ENCODE measurements at places on chromosomes 5 and 9.
A peak's percentile ranks its signal among the peaks of the same experiment; 100 is the strongest.

- DNase-seq = peak; percentile 77
Observed at GRCh38 chr9:2157277-2158110, 142.3 kb downstream of the SMARCA2 start.

- DNase-seq = peak; percentile 87
Observed at GRCh38 chr5:72552041-72552557, 44.9 kb upstream of the ZNF366 start.

- peak; percentile 94 for DNase-seq
Observed at GRCh38 chr9:69376651-69377050, 51.6 kb downstream of the ENTREP1 start.

- no peak for DNase-seq
Observed at GRCh38 chr5:138603249-138603920, 28.2 kb upstream of the HSPA9 start.

- DNase-seq = no peak
Observed at GRCh38 chr9:33120620-33121019, 44.1 kb upstream of the SMU1 start.

GRCh38 chr9:114156657-114157421, 1.5 kb downstream of the COL27A1 start:
- DNase-seq = peak; percentile 90

GRCh38 chr5:73132759-73133158, 12.4 kb downstream of the TMEM171 start:
- no peak for DNase-seq

GRCh38 chr5:58081435-58081834, 378.5 kb downstream of the PLK2 start:
- DNase-seq = no peak

GRCh38 chr5:32089146-32090000, 84.7 kb downstream of the GOLPH3 start:
- no peak for DNase-seq

- DNase-seq = no peak
Observed at GRCh38 chr5:98986587-98986986, 57.8 kb upstream of the CHD1 start.

DNA sequence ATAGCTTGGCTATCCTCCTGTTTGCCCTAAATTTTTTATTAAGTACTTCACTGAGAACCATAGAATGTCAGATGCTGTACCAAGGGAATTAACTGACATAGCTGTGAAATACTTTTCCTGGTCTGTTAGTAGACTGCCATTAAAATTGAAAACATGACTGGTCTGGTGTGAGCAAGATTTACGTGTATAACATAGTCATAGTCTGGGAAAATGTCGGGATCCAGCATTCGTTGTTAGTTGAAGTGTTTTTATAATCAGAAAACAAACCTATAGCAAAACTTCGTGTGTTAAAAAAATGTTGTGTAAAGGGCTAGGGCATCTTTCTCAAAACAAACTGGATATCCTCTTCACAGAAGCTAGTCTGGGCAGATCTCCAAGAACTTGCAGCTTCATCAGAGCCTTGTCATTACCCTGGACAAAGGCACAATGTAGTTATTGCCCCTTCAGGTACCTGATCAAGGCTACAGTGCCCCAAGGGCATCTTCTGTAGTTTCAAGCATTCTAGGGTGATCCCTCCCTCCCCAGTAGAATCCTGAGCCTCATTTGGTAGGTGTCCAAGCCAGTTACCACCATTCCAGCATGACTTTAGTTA, 454.2 kb upstream of the SGCD start:
- peak; percentile 95 for DNase-seq

DNA sequence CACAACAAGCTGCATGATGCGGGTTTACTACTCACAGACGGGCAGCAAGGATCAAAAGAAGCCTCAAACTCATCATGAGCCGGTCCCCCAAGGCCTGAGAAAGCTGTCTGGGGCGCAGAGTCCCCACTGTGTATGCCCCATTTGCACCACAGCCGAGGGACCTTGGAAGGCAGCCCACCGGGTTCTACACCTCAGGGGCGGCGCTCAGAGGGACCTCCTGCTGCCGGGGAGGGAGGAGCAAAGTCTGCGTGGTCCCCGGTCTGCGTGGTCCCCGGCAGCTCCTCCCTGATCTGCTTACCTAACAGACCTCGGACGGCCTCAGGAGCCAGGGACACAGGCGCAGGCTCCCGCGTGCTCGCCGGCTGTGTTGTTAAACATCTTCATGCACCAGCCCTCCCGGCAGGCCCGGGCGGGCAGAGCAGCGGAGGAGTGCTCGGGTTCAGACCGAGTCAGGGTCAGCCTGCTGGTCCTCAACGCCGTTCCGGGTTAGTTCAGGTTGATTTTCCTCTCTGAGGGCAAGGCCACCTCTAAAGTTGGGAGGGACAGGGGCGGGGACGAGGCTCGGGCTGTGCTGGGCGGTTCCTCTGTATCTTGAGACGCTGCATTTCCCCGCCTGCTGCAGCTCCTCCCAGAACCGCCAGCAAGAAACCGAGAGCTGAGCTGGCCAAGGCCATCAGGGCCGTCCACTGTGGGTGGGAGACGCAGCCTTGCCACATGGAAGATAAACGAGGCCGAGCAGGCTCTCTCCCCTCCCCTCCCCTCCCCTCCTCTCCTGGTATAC, 74.6 kb downstream of the MRPL36 start:
- DNase-seq = no peak

- DNase-seq = no peak
Observed at GRCh38 chr5:160492565-160492964, 70.9 kb downstream of the PTTG1 start.

Data from fibroblast of skin of scalp (primary cell).